ENCODE measurements at places on chromosomes 11 and 22.

GRCh38 chr11:19276859-19277808 is 36.4 kb upstream of the E2F8 start:
- DNase-seq, result no peak

- DNase-seq, result peak; percentile 53
Observed at GRCh38 chr22:50620593-50621355, 7.2 kb downstream of the ARSA start.

GRCh38 chr22:31929167-31929930 is 15.0 kb upstream of the YWHAH start:
- DNase-seq, result no peak

DNA sequence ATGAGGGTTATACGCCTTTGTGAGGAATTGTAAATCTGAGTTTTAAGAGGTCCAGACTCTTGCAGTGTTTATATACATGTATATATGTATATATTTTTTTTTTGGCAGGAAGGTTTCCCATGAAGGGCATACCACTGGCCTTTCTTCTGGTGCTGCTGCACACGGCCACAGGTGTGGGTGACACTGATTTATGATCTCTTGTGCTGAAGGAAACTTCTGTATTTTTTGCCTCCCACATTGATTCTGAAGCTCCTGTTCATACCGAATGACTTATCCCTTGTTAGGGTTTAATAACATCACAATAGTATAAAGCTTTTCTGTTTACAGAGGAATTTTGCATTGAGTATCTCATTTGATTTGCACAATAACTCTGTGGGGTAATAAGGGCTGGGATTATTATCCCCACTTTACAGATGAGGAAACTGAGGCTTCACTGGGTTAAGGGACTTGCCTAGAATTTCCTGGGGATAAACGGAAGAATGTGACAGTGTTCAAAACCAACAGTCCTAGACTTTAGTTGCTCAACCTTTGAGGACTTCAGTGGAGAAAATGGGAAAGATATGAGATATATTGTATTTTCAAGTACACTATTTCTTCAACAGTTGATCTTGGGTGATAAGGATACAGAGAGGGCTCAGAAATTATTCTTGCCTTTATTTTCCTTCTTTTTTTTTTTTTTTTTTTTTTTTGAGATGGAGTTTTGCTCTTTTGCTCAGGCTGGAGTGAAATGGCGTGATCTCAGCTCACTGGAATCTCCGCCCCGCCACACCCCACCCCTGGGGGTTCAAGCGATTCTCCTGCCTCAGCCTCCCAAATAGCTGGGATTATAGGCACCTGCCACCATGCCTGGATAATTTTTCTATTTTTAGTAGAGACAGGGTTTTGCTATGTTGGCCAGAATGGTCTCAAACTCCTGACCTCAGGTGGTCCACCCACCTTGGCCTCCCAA is 70.1 kb downstream of the MICAL2 start:
- DNase-seq, result no peak

DNA sequence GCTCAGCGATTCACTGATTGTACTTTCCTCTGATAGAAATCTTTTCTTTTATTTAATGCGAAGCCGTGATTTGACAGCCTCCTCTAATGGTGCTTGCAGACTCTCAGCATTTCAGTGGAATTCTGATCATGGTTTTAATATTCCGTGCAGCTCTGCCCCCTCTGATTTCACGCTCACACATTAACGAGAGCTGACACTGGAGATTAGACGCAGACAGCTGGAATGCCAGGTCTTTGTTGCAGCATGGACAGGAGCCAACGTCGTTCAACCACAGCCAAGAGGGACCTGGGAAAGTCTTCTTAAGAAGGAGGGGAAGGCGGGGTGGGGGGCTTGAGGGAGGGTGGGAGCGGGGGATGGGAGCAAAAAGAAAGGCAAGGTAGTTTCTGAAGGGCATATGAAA is 186.4 kb downstream of the BLID start:
- DNase-seq, result no peak

- DNase-seq, result no peak
Observed at GRCh38 chr11:69447786-69448185, 33.7 kb upstream of the LINC01488 start.

DNA sequence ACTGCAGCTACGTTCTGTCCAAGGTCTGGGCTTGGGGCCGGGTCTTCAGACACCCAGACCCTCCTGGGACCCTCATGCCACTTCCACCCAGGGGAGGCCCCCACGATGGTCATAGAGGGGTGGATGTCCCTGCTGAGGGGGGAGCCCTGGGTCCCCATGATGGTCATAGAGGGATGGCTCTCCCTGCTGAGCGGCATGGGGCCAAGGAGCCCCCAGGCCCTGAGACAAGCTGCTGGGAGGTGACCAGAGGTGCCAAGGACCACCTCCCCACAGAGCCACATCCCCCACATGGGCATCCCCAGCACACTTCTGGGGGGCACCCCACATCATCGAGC is 7.2 kb downstream of the MUC5B start:
- no peak for DNase-seq

- no peak for DNase-seq
Observed at GRCh38 chr11:115990004-115990447, 485.8 kb upstream of the CADM1 start.

- no peak for DNase-seq
Observed at GRCh38 chr11:33642461-33643166, 58.0 kb downstream of the C11orf91 start.

DNA sequence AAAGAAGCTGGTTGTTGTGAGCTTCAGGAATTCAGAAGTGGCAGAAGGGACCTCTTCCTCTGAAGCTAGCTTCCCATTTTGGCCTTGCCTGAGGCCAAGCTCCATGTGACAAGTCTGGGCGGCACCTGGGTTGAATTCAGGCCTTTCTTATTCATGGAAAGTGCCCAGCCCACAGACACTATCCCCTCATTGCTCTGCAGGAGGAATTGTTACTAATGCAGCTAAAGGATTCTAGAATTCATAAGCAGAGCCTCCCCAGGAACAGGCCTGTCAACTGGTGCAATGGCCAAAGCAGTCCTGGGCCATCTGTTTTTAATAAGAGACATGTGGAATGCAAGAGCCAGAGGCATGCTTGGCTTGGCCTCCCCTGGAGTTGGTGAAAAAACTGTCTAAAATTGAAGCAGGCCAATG is 71.4 kb downstream of the SLC1A2 start:
- no peak for DNase-seq

GRCh38 chr11:78954261-78954660 is 379.6 kb upstream of the NARS2 start:
- DNase-seq, result no peak

DNA sequence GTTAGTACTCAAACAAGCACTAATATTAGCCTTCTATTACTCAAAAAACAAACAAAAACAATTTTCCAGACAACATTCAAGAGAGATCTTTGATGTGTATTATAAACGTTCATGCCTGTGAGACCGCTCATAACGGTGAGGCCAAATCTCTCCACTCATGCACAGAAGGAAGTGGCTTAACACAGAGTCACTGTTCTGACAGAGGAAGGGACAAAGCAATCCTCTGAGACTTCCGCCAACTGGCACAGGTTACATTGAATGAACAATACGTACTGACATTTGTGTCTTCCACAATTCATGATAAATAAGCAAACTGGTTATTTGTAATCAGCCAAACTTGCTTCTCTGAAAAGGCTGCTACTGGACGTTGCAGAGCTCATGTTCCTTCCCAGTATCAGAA is 30.5 kb downstream of the CHKA start:
- DNase-seq, result peak; percentile 2

DNA sequence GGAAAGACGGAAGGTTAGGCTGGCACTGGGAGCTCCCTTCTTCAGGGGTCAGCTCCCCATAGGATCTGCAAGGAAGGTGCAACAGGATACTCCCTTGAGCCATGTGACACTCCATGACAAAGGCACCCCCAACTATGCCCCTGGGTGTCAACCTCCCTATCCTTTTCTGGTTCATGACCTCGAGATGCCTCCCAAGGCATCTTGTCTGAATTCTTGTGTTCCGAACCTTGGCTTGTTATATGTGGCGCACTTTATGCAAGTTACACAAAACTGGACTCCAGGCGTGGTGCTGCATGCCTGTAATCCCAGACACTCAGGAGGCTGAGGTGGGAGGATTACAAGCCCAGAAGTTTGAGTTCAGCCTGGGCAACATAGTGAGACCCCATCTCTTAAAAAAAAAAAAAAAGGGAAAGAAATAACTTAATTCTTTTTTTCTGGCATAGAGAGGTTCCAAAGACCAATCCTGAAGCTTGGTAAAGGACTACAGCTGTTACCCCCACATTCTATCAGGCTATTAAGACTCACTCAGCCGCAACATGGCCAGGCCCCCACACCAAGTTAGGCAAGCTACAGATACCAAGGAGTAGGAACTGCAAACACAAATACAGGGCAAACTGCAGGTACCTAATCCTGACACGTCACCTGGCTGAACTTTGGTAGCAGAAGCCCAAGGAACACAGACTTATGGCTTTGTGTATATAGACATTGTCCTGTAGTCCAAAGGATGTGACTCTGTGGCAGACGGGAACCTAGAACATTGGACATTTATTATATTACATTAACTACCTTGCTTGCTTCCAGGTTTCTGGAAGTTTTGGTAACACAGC is 1.4 kb downstream of the C11orf24 start:
- no peak for DNase-seq

DNA sequence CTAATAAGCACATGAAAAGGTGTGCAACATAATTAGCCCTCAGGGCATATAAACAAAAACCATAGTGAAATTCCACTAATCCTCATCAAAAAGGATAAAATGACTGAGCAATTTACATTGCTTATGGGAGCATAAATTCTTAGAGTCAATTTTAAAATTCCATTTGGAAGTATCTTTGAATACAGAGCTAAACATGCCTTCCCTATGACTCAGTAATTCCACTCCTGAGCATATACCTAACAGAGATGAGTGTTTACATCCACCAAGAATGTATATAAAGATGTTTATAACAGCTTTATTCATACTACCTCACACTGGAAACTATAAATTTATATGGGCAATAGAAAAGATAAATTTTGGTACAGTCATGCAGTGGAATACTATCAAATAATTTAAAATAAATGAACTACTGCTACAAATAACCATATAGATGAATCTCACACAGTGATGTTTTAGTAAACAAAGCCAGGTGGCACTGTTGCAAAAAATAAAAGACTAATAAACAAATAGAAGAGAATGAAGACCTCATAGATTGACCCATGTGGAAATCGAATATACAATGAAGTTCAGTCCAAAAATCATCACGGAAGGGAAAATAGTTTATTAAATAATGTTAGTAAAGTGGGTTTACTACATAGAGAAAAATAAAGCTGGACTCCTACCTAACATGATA is 8.2 kb upstream of the OR2D2 start:
- no peak for DNase-seq

DNA sequence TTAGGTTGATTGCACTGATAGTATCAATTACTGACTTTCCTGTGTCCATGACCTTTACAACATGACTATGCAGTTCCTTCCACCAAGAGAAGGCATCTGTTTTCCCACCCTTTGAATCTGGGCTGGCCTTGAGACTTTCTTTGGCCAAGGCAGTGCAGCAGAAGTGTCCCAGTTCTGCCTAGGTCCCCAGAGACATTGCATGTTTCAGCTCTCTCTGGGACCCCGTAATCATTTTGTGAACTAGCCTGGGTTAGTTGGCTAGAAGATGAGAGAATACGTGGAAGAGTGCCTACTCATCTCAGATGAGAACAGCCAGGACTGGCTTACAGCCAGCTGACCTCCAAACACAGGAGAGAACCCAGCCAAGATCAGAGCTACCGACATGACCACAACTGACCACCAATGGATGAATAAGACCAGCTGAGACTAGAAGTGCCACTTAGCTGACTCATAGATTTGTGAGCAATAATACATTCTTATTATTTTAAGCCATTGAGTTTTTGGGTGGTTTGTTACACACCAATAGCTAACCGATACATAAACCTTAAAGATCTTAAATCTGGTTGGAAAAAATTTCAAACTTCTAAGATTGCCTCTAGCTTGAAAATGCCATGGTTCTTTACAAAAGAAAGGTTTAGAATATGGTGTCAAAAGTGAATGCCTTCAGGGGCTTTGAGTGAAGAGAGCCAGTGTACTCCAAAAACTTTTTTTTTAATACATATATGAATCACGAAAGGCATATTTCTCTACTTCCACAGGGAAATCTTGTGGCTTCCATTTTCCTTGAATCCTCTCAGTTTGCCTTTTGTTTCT is 145.2 kb downstream of the FBXO7 start:
- no peak for DNase-seq

DNA sequence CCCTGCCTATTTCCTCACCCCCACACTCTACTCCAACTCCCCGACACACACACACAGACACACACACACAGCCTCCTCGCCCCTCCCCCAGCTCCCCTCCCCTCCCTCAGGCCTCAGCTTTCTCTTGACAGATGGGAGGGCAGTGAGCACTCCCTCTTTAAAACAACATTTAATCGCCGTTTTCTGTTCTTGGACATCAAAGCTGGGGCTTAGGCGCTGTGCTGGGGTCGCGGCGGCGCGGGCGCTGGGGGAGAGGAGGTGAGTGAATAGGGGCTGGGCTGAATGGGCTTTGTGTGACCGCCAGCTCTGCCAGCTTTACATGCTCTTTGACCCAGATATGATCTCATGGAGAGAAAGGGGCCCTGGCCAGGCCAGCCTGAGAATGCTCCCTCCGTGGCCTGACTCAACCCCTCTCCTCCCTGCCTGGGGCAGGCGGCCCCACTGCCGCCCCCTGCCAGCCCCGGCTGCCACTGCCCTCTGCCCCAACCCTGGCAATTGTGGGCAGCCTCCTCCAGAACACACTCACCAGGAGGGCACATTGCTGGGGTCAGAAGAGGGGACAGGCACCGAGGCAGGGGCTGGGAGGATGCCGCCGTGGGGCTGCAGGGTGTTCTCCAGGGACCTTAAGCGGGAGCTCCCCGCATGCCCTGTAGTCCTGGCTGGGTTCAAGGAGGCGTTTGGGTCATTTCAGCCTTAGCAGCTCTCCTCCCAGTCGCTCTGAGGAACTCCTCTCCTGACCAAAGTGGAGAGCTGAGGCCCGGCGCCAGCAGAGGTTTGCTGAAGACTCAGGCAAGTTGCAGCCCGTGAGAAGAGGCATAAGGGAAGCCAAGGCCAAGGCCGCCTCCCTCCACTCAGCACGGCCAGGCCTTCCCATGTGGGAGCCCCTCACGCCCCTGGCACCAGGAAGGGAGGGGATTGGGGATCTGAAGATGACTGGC is 38.3 kb upstream of the NNMT start:
- DNase-seq, result no peak

- DNase-seq, result no peak
Observed at GRCh38 chr11:89583580-89583979, 92.4 kb upstream of the NOX4 start.

DNA sequence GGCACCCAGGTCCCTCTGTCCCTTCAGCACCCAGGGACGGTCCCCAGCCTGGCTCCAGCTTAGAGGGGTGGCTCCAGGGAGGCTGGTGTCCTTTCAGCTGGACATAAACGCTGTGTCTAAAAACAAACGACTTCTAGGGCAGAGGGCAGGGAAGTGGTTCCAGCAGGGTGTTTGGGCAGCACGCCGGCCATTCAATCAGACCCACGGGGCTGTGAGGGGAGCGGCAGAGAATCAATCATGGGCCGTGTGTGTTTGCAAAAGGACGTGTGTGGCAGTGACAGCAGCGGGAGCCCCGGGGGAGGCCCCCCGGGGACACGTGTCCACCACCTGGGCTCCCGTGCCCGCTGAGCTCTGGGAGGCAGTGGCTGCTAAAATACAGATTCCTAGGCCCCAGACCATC is 127.7 kb downstream of the MN1 start:
- no peak for DNase-seq

Data from CD4-positive, alpha-beta T cell treated with Interleukin-15 for 4 hours (primary cell).